CD4-positive, alpha-beta T cell treated with Interleukin-6 for 4 hours (primary cell): ENCODE measurements at places on chromosomes 11 and 22.

GRCh38 chr11:7514099-7514591 lies 346 bp downstream of the PPFIBP2 start:
- peak; percentile 33 for DNase-seq

GRCh38 chr11:58524232-58525036 lies 16.5 kb upstream of the OR5B21 start:
- DNase-seq: peak; percentile 52

- DNase-seq: no peak
Observed at GRCh38 chr11:116281173-116282160, 491.3 kb downstream of the BUD13 start.

- DNase-seq: no peak
Observed at GRCh38 chr22:23414727-23415489, 165.2 kb downstream of the IGLL1 start.

DNA sequence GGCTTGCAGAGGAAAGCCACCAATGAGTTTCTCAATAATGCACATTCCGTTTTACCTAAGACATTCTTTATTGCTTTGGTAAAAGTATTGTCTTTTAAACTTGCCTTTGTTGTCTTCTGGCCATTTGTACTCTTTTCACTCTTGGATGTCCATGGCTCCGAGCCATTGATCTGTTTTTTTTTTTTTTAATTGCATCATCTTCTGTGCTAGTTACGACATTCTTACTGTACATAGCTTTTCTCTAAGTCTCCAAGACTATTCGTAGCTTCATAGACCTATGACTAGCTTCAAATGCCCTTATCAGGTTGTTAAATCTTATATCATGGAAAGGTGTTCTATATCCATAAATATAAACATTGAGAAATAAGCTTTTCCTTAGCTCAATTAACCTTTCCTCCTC lies 1522.6 kb downstream of the FAM181B start:
- no peak for DNase-seq

- no peak for DNase-seq
Observed at GRCh38 chr11:66950112-66950535, 8.1 kb downstream of the PC start.

DNA sequence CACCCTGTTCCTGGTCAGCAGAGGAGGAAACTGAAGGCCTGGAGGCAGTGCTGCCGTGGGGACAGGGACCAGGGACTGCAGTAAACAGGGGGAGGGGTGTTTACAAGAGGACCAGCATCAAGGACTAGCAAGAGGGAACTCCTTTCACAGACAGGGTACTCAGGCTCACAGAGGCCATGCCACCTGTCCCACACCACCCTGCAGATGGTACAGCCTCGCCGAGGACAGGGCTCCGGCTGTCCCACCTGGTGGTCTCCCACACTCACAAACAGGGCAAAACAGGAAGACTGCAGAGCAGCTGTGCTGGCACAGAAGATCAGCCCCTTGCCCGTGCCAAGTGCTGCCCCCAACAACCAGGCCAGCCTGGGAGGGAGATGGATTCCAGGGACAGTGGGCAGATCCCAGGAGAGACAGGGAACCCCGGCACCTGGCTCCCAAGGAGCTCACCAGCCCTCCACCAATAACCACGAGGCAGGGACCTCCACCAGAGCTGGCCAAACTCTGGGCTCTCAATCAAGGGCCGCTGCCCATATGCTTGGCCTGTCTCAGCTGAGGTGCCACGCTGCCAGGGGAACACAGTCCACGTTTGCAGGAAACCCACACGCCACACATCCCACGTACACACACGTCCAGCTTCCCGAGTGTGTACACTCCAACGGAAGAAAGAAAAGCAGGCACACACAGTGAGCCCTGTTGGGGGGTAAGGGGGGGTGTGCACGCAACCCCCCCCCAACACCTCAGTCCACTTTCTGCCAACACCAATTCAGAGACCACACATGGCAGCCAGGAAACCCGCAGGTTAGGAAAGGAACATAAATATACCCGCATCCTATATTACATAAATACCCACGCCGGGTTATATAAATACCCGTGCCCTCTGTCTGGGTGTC lies 2.1 kb downstream of the CSNK1E start:
- peak; percentile 19 for DNase-seq

GRCh38 chr11:63686926-63687325 lies 5.6 kb downstream of the RTN3 start:
- DNase-seq: no peak

DNA sequence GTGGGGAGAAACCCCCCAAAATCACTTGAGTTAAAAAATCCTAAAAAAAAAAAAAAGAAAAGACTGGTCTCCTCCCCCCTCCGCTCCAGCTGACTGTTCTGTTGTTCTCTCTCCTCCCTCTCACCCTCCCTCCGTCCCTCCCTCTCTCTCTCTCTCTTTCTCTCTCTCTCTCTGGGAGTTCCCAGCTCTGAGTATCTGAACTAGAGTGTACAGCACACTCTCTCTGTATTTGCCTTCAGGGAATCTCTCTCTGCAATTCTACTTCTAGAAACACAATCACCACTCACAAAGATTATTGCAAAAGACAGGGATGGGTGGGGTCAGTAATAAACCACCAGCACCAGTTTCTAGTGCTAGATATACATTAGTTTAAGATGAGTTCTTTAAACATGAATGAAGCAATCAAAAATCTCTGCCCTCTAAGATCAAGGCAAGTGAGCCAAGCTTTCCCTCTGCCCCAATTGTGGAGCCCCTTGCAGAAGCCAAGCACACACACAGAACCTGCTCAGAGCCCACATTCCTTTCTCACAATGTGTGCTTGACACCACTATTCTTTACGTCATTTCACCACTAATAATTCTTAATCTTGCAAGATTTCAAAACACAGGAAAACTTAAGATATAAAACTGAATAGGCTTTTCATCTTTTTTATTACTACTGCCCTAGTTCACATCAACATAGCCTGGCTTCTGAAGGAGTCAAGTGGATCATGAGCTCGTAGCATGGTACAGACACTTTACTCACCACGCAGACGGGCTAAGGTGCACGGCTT lies 133.5 kb downstream of the RBFOX2 start:
- no peak for DNase-seq

DNA sequence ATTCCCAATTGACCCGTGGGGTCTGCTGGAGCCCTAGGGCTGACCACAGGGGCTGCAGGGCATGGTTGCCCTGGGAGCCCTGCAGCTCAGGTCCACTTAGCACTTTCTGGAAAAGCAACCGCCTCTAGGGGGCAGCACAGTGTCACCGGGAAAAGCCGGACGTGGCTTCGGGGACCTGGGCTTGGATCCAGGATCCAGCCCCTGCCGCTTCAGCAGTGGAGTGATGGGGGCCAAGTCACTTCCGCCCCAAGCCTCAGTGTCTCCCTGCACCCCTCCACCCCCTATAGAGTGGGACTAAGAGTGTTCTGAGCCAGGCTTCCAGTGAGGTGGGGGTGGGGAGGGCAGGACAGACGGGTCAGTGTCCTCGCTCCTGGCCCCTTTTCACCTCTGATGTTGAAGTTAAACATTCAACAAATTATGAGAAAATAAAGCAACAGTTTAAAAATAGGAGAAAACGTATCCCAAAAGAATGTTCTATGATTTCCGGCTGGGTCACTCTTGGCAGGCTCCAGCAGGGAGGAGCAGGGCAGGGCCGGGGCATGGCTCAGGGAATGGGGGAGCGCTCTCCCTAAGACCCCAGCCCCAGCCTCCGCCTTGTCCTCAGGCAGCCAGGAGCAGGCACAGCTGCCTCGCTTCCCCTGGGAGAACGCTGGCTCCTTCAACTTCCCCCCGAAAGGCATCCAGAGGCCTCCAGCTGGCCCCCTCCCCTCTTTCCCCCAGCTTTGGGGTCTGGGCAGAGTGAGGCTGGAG lies 96.5 kb upstream of the FGF3 start:
- DNase-seq: peak; percentile 53

GRCh38 chr22:30662040-30662439 lies 5.6 kb downstream of the DUSP18 start:
- no peak for DNase-seq

GRCh38 chr22:20022978-20023613 lies 2.2 kb downstream of the TANGO2 start:
- DNase-seq: no peak

GRCh38 chr22:20885557-20886323 lies 26.9 kb downstream of the SNAP29 start:
- peak; percentile 56 for DNase-seq

DNA sequence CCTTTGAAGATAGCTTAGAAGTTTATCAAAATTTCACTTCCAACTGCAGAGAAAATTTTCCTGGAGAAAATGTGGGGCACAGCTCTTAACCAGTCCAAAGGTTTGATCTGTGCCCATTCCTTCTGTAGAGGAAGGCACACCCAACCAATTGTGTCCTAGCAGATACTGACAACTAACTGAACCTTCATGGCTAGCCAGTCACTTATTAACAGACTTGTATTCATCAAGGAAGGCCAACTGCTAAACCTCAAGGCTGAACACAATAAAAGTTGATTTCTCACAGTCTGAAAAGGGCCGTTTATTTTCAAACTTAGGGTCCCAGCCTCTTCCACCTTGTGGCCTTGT lies 19.5 kb downstream of the SYT13 start:
- DNase-seq: no peak

GRCh38 chr22:46043816-46044620 lies 67.1 kb upstream of the WNT7B start:
- no peak for DNase-seq

DNA sequence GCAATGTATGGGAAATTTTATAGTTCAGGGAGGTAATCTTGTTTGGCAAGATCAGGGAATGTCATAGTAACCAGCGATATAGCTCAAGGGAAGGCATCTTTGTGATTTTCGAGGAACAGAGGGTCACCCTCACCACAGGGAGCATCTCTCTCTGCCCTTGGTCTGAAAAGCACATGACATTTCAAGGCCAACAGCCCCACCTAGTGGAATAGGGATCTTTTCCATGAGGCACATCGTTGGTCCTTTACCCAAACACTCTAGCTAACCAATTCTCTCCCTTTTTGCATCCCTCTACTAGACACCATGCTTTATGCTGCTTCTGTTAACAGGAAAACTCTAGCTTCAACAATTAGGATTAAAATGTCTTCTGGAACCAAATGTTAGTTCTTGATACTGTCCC lies 179.0 kb downstream of the GRM5 start:
- DNase-seq: peak; percentile 38

DNA sequence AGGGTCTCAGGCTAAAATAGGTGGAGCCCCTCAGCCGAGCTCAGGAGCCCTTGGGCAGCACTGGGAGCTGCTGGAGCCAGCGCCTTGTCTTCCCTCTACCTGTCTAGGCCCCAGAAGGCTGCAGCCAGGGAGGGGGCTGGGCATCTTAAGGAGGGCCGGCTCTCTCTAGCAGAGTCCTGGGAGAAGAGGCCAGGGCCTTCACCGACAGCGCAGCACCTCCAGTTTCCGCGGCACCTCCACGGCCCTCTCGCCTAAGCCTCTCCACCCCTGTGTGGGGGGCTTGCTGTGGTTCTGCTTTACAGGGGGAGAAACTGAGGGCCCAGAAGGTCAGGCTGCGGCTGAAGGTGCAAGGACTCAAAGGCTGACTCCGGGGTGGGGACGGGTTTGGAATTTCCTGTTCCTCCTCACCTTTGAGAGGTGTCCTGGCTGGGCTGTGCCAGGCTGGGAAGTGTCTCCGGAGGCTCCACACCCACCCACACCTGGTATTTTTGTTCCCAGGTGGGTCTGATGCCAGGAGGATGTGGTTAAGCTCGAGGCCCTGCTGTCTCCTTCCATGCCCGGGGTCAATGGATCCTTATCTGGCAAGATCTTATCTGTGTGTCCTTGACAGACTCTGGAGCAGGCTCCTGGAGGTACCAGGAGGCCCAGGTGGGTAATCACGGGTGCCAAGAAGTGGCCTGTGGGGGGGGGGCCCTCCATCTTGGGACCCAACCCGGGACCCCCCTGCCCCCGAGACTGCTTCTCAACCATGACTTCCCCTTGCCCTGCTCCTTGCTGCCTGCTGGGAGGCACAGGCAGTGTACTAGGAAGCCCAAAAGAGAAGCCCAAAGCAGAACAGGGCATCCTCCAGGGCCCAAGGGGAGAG lies 95.3 kb upstream of the FGF3 start:
- DNase-seq: no peak

DNA sequence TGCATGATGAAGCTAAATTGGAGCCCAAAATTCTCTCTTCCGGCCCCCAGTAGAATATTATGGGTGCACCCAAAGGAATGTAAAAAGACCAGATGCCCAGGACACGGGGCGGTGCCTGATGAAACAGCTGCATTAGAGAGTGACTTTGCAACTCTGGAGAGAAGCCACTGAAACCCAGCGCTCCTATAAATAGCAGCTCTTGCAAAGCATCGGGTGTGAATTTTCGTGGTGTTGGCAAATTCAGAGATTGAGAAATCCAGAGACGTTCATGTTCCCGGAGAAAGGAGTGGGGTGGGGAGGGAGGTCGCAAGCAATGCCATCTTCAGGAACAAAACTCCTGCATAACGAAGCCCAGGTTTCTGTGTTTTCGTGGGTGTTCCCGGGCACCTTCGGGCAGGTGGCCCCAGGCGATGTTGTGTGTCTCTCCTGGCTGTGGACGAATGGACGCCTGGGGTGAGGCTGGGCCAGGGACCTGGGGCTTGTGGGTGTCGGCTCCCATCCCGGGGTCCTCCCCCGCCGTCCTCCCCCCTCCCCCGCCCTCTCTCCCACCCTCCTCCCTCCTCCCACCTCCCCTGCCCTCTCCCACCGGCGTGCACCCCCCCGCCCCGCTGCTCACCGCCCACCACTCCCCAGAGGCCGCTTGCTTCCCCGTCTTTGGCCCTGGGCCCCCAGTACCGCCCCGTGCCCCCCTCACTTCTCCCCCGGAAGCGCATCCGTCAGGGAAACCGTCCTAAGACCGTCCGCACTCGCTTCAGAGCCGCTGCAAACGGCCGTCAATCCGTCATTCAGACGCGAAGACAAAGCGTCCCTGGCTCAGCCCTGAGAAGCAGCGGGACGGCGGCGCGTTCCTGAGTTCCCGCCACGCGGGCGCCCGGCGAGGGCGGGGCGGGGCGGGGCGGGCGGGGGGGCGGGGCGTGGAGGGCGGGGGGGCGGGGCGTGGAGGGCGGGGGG lies 26.7 kb upstream of the TOLLIP start:
- DNase-seq: peak; percentile 65

GRCh38 chr11:73242251-73243092 lies 24.4 kb downstream of the P2RY2 start:
- DNase-seq: peak; percentile 74

- DNase-seq: no peak
Observed at GRCh38 chr11:116614306-116615210, 158.2 kb downstream of the BUD13 start.

GRCh38 chr11:12505183-12505582 lies 127.8 kb downstream of the PARVA start:
- no peak for DNase-seq

- no peak for DNase-seq
Observed at GRCh38 chr22:46581538-46582244, 38.5 kb upstream of the GRAMD4 start.
